ENCODE measurements at places on chromosomes 12 and 14.

- peaks cover 16% of the 10 kb centered on the region for H3K4me1 ChIP-seq
- H3K27ac ChIP-seq: no peak overlapping the region
- DNase-seq: no peak
- no peaks in the 10 kb centered on the region for H3K27me3 ChIP-seq
- H3K4me3 ChIP-seq: no peak overlapping the region
These were observed 27.8 kb downstream of the ANKRD9 start for GRCh38 chr14:102481791-102482238.

- no peaks in the 10 kb centered on the region for H3K36me3 ChIP-seq
- H3K4me1 ChIP-seq: no peaks in the 10 kb centered on the region
- no peaks in the 10 kb centered on the region for H3K27me3 ChIP-seq
- DNase-seq: no peak
- H3K27ac ChIP-seq: no peak overlapping the region
These were observed 301.8 kb upstream of the TMPO start for GRCh38 chr12:98213556-98213955.

GRCh38 chr12:91139286-91139685, 28.0 kb upstream of the LUM start:
- no peak overlapping the region for H3K4me3 ChIP-seq
- H3K27ac ChIP-seq: peak overlapping the region; percentile 14
- DNase-seq: no peak
- no peaks in the 10 kb centered on the region for H3K27me3 ChIP-seq
- no peaks in the 10 kb centered on the region for H3K36me3 ChIP-seq
- peaks cover 9% of the 10 kb centered on the region for H3K4me1 ChIP-seq

DNA sequence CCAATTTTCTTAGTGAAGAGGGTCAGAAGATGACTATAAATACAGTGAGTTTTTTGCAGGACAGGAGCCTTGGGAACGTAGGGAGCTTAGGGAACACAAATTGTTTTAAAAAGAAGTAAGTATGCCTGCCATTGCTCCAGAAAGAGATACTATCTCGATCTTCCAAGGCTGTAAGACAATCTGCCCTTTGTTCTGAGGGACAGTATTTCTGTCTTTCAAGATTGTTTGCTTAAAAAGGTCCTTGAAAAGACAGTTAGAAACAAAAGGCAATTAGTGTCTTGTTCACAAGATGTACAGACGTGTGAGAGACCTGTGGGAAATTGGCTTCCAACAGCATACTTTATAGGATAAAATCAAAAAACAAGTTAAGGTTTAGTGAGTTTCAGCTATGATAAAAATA, 321.2 kb upstream of the FAR2 start:
- H3K27me3 ChIP-seq: no peaks in the 10 kb centered on the region
- no peaks in the 10 kb centered on the region for H3K36me3 ChIP-seq
- DNase-seq: no peak
- no peak overlapping the region for H3K27ac ChIP-seq
- H3K4me3 ChIP-seq: no peak overlapping the region
- peaks cover 4% of the 10 kb centered on the region for H3K4me1 ChIP-seq
